ENCODE measurements at places on chromosomes 13 and 19. TPM values are rescaled to one million over a fixed set of nuclear protein-coding genes. Genes with fewer than 3 reads are reported as not detected.

OR2Z1 gene
- total RNA-seq = not detected

CEACAM8 gene
- not detected for total RNA-seq

SOX21 gene
- total RNA-seq = not detected

ADGRE3 gene
- total RNA-seq = not detected

KCNJ14 gene
- total RNA-seq = 1.8 TPM

ZNF790 gene
- 5.7 TPM for total RNA-seq

LRG1 gene
- 1.5 TPM for total RNA-seq

CBLC gene
- not detected for total RNA-seq

NAPSA gene
- total RNA-seq = 10.4 TPM

NANOS3 gene
- total RNA-seq = 1.0 TPM

KEAP1 gene
- total RNA-seq = 91.4 TPM

Measured in T-helper 1 cell treated with Interleukin-12 subunit alpha and Interleukin-12 subunit beta and Interleukin-4 antibody, amounts not matched to agents 30 ng/mL and 1 ng/mL, for 36 hours (primary cell).